ENCODE measurements at places on chromosomes 3 and 15.

DNA sequence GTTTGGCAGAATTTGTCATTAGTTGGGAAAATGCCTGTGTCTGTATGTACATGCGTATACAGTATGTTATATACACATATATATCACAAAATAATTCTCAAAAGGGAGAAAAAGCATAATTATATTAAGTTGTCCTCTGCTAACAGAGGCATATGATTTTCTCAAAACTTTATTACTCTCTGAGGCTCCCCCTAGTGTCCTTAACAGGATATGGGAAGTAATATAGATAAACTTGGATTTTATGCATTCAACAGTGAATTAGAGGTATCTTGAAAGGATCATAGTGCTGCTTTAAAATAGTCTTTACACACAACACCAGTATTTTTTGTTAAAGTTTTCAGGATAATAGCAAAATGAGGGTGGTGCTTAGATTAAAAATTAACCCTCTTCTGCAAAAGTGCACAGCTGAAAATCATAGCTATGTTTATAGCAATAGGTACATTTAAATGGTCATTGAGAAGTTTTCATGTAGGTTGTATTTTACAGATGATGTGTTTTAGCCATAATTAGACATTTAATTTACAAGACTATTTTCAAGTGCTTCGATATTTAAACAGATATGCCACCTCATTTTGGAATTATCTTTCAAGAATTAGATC lies 454.0 kb upstream of the ROBO2 start:
- no peak for DNase-seq

GRCh38 chr3:151146731-151147091 lies 56.3 kb downstream of the GPR171 start:
- DNase-seq, result no peak

DNA sequence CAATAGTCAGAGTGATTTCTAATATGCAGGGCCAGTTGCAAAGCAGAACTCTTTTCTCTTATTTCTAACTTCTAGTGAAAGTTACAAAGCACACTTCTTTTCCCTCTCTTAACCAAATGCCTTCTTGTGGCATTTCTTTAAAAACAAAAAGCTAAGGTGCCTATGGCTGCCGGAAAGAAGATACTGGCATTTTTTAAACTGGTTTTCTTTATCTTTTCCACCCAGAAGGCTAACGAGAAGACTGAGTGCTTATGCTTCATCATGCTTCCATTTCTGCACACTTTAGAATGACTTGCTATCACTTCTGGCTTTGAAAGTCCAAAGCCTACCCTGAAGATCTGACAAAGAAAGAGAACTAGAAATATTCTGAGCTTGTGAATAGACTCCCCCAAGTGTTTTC lies 141.3 kb downstream of the P2RY1 start:
- no peak for DNase-seq

- DNase-seq, result no peak
Observed at GRCh38 chr3:41350441-41350840, 151.1 kb downstream of the CTNNB1 start.
